Mesothelial cell of epicardium (in vitro differentiated cells): ENCODE measurements at places on chromosomes 2 and 18. TPM values are rescaled to one million over a fixed set of nuclear protein-coding genes. Genes with fewer than 3 reads are reported as not detected.

Gene NT5DC4
- total RNA-seq = not detected in 3 replicates

GRCh38 chr2:202005272-202005887, 28.3 kb upstream of the FZD7 start:
- no peak for DNase-seq
- H3K27me3 ChIP-seq = no peaks in the 10 kb centered on the region
- H3K36me3 ChIP-seq = no peaks in the 10 kb centered on the region
- H3K4me3 ChIP-seq = no peak overlapping the region
- H3K4me1 ChIP-seq = peaks cover 58% of the 10 kb centered on the region

- no peak overlapping the region for H3K27ac ChIP-seq
- DNase-seq = no peak
- no peaks in the 10 kb centered on the region for H3K4me1 ChIP-seq
- peaks cover 8% of the 10 kb centered on the region for H3K27me3 ChIP-seq
- no peak overlapping the region for H3K4me3 ChIP-seq
- no peaks in the 10 kb centered on the region for H3K36me3 ChIP-seq
Measured at GRCh38 chr18:71036783-71037182, 747.9 kb downstream of the SOCS6 start.

- H3K36me3 ChIP-seq = no peaks in the 10 kb centered on the region
- no peak for DNase-seq
- no peak overlapping the region for H3K4me3 ChIP-seq
Measured at GRCh38 chr2:228703152-228703551, 521.7 kb upstream of the SPHKAP start.

- H3K4me1 ChIP-seq = peaks cover 45% of the 10 kb centered on the region
- no peak overlapping the region for H3K4me3 ChIP-seq
- DNase-seq = no peak
Measured at GRCh38 chr2:117085256-117085655, 729.2 kb upstream of the DDX18 start.

Gene UGT1A4
- total RNA-seq = not detected in 3 replicates

Gene MOGAT1
- total RNA-seq = not detected in 3 replicates

Gene NT5C1B
- total RNA-seq = 0.29 TPM in 1 of 3 replicates, not detected in the others

- H3K4me3 ChIP-seq = no peak overlapping the region
- DNase-seq = no peak
- no peaks in the 10 kb centered on the region for H3K36me3 ChIP-seq
- H3K27ac ChIP-seq = no peak overlapping the region
- H3K4me1 ChIP-seq = peaks cover 10% of the 10 kb centered on the region
Measured at GRCh38 chr2:217047631-217048030, 187.8 kb upstream of the TNP1 start.

DNA sequence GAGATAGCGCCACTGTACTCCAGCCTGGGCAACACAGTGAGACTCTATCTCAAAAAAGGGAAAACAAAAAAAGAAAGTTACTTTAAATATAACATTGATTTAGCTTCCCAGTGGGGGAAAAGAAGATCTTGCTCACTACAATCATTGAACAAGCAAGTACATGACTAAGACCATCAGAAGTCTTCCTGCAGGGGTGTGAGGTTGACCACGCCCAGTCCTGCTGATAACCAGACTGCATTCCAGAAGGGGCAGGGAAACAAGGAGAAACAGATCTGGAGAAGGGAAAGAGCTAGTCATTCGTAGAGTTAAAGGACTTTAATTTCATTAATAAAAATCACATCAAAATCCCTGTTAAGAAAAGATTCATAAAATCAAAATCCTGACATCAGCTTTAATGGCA, 77.5 kb downstream of the EPHA4 start:
- DNase-seq = no peak
- H3K27ac ChIP-seq = no peak overlapping the region
- peaks cover 29% of the 10 kb centered on the region for H3K4me1 ChIP-seq
- H3K4me3 ChIP-seq = no peak overlapping the region
- peaks cover 7% of the 10 kb centered on the region for H3K36me3 ChIP-seq
- peaks cover 3% of the 10 kb centered on the region for H3K27me3 ChIP-seq

GRCh38 chr2:72770879-72771461, 54.9 kb downstream of the EXOC6B start:
- no peak for DNase-seq
- H3K27me3 ChIP-seq = no peaks in the 10 kb centered on the region

GRCh38 chr2:138277062-138277461, 224.5 kb upstream of the SPOPL start:
- H3K36me3 ChIP-seq = no peaks in the 10 kb centered on the region
- H3K27ac ChIP-seq = no peak overlapping the region

Gene MBD1
- 87.2 to 93.0 TPM (median 88.2 TPM) in 3 replicates for total RNA-seq

Gene MC5R
- not detected in 3 replicates for total RNA-seq

GRCh38 chr2:164739966-164740365, 101.7 kb downstream of the COBLL1 start:
- H3K36me3 ChIP-seq = peaks cover 18% of the 10 kb centered on the region
- no peak overlapping the region for H3K4me3 ChIP-seq
- H3K27me3 ChIP-seq = no peaks in the 10 kb centered on the region
